ENCODE measurements at places on chromosomes 12 and 14.
A peak's percentile ranks its signal among the peaks of the same experiment; 100 is the strongest.

GRCh38 chr12:52239767-52240166, 6.7 kb downstream of the KRT7 start:
- DNase-seq, result no peak

DNA sequence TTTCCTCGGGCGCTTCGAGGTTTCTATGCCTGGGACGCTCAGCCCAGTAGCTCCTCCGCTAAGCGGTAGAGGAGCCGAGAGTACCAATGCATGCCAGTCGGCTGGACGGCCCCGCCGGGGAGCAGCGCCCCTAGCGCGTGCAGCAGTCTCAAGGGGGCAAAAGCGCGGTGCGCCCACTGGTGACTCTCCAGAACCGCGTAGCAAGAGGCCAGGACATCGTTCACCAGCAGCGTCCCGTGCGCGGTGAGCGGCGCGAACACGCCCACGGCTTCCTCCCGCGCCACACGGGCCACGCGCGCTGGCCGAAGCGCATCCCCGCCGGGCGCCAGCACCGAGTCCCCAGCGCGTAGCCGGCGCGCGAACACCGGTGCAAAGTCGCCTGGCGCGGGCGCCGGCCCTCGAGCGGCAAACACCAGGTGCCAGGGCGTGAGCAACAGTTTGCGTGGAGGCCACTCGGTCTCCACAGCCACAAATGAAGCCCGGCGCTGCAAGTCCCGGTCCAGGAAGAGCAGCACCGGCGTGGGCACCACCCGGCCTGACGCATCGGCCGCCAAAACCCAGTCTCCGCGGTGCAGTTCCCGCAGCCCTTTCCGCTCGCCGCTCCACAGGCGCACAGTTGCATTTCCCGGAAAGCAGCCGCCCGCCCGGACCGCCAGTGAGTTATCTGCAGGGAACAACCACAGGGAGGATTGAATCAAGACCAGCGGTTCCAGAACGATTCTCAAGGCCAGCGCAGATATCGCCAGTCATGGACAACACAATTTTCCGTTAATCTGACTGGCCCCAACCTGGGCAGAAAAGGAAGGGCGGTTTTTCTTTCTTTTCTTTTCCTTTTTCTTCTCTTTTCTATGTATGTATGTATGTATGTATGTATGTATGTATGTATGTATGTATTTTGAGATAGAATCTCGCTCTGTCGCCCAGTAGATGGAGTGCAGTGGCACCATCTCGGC, 4.5 kb downstream of the DHH start:
- no peak for DNase-seq

- DNase-seq, result no peak
Observed at GRCh38 chr14:25090716-25091454, 40.9 kb upstream of the STXBP6 start.

GRCh38 chr12:24494401-24494800, 454.5 kb downstream of the BCAT1 start:
- DNase-seq, result no peak

DNA sequence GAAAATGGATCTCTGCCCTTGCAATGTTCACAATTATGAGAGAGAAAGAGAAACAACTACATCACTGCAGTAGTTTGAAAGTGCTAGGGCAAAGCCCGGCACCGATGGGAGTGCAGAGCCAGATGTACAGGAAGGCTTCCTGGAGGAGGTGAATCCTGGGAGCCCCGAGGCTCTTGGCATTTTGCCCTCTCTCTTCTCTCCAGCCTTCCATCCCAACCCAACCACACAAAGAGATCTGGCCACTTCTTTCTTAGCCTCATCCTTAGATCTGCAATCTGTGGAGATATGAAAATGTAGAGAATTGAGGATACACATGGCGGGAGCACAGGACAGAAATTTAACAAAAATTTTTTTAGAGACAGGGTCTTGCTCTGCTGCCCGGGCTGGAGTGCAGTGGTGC, 3.3 kb upstream of the PAPLN start:
- no peak for DNase-seq

DNA sequence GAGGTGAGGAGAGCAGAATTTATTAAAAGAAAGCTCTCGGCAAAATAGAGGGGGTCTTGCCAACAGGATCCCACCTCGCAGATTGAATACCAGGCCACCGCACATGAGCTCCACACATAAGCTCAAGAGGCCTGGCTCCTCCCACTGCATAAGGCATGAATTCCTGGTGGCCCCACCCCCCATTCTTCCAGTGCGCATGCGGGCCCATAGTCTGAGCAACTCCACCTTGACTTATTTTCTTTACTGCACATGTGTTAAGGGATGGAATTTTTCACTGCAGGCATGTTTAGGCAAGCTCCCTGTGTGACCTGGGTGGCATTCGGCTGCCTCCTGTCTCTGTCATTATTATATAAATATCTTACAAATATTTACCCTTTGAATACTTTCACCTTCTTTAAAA, 412.5 kb downstream of the RMST start:
- no peak for DNase-seq

DNA sequence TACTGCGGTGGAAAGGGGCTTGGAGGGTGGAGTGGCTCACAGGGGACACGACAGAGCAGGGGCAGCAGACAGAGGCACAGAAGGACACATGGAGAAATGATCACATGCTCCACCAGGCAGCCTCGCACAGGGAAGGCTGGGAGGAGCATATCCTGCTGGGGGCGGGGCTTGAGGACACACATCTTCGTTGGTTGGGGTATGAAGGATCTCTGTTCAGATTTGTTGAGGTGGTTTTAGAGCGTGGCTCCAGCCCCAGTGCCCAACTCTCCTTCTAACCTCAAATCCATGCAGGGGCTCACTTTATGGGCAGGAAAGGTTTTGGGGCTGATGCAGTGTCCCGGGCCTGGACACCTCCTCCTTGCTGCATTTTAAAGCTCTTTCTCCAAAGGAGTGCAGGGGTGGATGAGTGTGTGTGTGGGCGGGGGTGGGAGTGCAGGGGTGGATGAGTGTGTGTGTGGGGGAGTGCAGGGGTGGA, 733 bp upstream of the P3H3 start:
- peak; percentile 26 for DNase-seq

GRCh38 chr12:88450136-88450535, 130.1 kb downstream of the KITLG start:
- DNase-seq, result no peak

GRCh38 chr14:75214558-75214957, 38.1 kb upstream of the TMED10 start:
- no peak for DNase-seq

DNA sequence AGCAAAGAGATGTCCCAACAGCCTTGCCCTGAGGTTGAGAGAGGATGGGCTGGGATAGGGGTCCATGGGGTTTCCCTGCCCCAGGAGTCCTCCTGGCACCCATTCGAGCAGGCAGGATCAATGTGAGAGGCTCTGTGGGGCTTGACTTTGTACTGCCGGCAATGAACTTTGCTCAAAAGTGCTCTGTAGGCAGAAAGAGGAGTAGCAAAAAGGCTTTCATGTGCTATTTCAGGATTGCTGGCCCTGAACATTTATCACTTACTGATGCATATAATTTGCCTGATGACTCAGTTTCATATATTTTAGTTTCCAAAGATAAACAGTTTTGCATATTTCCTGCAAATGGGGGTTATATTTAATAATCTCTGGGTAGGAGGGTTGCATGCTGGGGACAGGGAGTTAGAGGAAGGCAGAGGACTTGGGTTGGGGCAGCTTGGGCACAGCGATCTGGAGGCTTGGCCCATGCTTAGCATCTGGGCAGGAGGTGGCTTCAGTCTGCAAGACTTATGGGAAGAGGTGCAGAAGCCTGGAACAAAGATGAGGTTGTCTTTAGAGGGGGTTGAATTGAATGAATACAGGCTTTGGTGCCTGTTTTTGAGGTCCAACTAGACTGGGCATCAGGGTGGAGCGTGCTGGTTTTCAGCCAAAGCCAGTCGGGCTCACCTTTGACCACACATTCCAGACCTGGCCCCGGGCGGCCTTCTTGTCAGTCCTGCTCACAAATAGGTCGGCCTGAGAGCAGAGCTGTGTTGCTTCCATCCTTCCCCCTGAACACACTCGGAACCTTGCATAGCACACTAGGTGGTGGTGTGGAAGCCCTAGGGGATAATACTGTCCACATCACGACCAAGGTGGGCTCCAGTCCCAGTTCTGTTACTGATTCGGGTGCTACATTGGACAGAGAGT, 101.4 kb downstream of the PAPOLA start:
- DNase-seq, result no peak

GRCh38 chr12:12272869-12273268, 6.0 kb upstream of the LRP6 start:
- DNase-seq, result no peak

GRCh38 chr12:88733008-88733407, 152.7 kb upstream of the KITLG start:
- no peak for DNase-seq

DNA sequence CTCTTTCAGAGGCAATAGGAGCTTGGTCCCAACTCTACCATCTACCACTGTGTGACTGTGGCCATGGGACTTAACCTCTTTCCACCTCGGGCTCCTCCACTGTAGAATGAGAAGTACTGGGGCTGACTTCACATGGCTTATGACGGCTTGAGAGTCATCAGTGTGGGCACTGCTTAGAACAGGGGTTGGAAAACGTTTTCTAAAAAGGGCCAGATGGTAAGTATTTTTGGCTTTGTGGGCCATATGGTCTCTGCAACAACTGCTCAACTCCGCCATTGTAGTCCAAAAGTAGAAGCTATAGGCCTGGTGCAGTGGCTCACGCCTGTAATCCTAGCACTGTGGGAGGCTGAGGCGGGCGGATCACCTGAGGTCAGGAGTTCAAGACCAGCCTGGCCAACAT, 69.2 kb upstream of the LTA4H start:
- DNase-seq, result no peak

DNA sequence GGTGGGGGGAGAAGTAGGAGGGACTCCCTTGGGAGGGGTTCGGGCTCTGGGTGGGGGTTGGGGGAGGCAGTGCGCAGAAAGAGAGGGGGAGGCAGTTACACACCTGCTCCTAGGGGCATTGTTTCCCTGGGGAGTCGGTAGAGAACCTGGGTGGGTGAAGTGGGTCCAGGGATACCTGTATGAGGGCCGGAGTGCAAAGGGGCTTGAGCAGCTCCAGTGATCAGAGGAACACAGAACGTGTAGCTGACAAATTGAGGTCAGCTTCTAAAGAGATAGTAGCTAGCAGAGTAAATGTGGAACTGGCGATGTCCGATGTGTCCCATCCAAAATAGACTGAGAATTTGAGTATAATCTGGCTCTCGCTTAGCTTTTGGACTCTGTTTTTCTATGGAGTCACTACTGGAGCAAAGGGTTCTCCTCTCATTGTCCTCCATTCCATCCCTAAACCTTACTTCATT, 502 bp downstream of the SMARCD1 start:
- DNase-seq, result no peak

DNA sequence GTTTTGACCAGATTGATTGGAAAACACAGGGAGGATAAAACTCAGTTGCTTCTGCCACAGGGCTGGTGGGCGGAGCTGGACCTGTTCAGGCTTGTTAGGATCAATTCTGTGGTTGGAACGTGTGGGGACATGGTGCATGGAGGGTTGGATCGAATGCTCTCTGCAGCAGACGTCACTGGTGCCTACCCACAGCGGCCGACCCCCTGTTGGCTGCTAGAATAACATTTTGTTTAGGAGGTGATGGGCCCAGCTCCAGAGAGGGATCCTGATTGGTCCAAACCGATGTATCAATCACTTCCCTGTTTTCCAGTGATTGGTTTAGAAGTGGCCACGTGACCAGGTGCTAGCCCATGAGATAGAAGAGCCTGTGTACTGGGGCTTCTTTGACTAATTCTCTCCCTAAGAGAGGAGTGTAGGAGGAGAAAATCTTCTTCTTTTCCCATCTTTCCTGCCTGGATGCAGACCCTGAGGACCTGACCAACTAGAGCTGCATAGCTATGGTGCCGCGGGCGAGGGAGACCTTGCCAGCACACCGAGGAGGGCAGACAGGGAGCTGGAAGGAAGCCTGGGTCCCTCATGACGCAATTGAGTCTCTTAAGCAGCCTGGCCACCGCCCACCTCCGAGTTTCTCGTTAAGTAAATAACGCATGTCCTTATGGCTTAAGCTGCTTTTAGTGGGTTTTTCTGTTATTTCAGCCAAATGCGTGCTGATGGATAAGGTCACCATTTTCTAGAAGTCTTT, 163.5 kb downstream of the AACS start:
- DNase-seq, result no peak

GRCh38 chr14:79580906-79581305, 630.4 kb downstream of the DIO2 start:
- DNase-seq, result no peak

DNA sequence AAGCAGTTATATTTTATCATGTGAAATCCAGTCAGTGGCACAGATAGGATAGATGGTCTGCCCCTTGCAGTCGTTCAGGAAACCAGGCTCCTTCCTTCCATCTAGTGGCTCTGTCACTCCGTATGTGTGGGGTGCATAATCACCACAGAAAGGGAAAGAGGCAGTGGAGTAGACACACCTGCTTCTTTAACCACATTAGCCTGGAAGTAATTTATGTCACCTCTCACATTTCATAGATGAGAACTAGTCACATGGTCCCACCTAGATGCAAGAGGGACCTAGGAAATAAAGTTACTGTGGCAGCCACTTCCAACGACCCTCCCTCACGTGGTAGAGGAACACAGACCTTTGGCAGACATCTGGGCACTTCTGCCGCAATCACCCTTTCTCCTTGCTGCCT, 14.2 kb upstream of the RNU6-8 start:
- no peak for DNase-seq

DNA sequence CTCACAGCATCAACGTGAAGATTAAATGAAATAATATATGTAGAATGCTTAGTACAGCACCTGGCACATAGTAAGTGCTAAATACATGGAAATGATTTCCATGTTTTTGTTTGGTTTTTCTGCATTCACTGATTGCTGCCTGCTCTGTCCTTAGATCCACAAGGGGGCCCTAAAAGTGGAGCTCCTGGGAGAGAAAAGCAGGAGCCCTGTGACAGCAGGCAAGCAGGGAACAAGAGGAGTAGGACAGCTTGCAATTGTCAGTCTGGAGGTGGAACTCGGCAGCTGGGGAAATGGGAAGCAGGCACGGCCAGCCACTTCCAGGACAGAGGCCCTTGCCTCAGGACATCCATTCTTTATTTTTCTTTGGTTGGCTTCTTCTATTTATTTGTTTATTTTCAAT, 292.9 kb downstream of the BMP4 start:
- DNase-seq, result no peak

DNA sequence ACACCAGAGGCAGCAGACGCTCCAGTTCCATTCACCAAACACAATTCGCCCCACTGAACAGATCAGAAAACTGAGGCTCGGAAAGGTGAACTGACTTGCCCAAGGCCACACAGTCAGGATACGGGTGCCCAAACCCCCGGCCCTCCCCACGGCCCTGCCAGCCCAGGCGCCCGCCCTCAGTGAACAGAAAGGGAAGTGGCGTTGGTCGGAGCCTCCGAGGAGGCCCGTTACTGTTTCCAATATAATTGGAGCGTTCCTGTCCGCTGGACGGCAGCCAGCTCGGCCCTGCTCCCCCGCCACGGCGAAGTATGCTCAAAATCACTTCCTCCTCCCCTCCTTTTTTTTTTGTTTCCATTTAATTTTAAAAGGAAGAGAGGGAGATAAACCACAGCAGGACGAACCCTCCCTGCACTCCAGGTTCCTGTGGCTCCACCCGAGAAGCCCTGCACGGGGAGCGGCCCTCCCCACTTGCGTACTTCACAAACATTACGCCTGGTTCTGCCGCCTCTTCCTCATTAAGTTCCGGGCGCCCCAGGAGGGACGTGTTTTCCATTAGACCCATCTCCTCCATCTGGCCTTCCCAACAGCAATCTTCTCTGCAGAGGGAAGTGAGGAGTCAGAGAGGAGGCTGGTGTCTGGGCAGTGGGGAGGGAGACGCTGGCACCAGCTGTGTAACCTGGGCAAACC, 61.1 kb downstream of the NCOR2 start:
- peak; percentile 45 for DNase-seq

- no peak for DNase-seq
Observed at GRCh38 chr14:66141733-66142132, 344.4 kb upstream of the CCDC196 start.
